ENCODE measurements at places on chromosomes 4 and X.

DNA sequence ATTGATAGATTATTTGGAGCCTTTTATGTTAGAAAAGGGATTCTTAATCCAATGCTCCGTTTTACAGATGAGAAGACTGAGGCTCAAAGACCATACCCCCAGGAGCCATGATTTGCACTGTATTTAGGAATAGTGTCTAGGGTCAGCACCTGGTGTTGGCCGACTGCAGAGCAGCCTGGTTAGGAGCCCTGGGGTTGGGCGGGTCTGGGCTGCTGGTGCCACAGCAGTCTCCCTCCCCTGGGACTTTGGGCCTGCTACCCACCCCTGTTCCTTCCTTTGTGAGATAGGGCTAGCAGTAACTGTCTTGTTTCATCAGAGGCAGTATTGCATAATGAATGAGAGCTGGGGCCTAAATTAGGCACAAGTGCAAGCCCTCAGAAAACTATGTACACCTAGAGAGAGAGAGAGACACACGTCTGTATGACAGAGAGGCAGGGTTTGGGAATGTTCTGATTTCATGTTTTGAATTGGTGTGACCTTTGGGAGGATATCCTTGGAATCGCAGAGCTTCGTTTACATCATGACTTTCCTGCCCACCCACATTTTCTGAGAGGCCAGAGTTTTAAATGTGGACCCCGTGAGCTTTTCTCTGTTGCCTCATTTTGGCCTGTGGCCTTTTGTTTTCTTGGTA lies 111.7 kb downstream of the PTTG2 start:
- DNase-seq = no peak

DNA sequence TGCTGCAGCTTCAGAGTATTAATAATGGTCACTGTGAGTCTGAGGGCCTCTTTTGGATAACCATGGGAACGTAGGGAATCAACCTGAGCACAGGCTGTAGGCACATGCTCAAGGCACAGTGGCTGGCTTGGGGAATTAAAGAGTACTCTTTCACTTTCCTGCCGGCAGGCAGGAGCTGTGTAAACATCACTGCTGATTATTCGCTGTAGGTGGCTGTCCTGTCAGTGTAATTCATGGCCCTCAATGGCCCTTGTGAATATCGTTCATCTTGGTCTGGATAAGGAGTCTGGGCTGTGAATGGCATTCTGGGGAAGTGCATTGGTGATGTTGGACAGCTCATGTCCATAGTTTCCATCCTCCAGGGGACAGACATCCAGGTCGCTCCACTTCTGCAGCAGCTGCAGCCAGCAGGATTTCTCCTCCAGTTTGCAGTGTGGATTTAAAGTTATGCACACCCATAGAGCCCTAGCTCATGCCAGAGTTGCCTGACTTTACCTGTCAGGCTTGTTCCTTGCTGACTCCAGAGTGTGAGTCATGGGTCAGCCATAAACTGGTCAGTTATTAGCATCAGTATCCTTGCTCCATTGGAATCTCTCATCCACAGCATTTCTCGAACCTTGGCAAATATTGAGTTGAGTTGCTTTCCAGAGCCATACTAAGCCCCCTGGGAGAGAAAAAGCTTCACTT lies 43.0 kb downstream of the C4orf33 start:
- DNase-seq = no peak

- no peak for DNase-seq
Observed at GRCh38 chr4:2800691-2801596, 8.1 kb downstream of the SH3BP2 start.

GRCh38 chr4:8385106-8385505 lies 55.4 kb downstream of the ACOX3 start:
- no peak for DNase-seq

DNA sequence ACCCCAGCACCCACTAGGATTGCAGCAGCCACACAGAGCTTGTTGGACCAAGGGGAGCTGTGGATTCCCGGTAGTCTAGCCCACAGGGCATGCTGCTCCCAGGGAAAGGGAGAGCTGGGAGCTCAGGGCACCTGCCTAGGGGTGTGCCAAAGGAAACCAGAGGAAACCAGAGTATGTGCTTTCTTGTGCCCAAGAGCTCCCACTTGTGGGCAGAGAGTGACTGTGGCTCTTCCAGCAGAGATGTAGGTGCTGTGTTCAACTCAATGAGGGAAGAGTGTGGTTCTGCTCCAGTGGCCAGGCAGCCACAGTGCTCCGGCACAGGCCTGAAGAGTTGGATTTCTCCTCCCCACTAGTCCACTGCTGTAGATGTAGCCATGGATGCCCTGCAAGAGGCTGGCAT lies 1050.0 kb upstream of the INTU start:
- no peak for DNase-seq

DNA sequence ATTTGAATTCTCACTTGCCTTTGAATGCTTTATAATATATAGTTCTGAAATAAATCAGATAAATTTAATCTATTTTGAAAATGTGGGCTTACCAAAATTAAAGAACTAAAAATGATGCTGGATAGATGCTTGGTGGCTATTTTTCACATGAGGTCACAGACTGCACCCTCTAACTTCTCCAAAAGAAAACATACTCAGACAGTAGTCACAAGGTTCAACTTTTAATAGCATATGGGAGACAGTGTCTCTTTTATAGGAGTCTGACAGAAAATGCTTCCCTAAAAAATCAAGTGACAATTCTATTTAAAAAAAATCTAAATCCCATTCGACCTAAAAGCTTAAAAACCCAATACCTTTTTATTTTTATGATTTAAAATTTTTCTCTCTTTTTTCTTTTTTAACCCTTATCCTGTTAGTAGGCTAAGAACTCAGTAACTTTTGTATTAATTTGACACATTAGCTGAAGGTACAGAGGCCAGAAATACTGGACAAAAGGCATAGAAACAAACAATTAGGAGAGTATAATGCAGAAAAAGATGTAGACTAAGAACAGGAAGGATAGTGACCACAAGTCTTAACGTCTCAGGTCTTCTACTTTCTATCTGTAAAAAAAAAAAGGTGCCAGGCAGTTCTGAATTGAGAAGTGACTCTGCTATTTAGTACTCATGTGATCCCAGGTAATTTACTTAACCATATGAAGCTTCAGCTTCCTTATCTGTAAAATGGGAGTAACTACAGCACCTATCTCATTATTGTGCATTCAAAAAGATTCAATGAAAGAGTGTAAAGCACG lies 7.6 kb downstream of the TIGD4 start:
- DNase-seq = no peak

- no peak for DNase-seq
Observed at GRCh38 chr4:109195646-109196045, 106.8 kb downstream of the COL25A1 start.

- DNase-seq = no peak
Observed at GRCh38 chr4:143234153-143234552, 49.4 kb downstream of the USP38 start.

GRCh38 chr4:81060587-81061343 lies 30.3 kb downstream of the BMP3 start:
- DNase-seq = no peak

GRCh38 chr4:168737806-168738172 lies 240.9 kb downstream of the PALLD start:
- DNase-seq = no peak

- DNase-seq = no peak
Observed at GRCh38 chr4:8403976-8404375, 36.5 kb downstream of the ACOX3 start.

- no peak for DNase-seq
Observed at GRCh38 chr4:3401436-3402171, 40.2 kb upstream of the HGFAC start.

DNA sequence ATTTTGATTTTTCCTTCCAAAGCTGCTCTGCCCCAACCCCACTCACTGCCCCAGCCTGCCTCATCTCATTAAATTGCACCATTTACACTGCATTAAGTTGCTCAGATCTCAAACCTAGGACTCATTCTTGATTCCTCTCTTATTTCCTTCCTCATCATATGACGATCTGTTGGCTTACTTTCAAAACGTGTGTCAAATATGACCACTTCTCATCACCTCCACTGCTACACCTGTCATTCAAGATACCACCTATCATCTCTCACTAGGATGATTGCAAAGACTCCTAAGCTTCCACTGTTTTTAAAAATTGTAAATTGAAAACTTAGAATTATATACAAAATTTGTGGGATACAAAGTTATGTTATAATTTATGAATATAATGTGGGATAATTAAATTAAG lies 147.1 kb downstream of the DCK start:
- no peak for DNase-seq

DNA sequence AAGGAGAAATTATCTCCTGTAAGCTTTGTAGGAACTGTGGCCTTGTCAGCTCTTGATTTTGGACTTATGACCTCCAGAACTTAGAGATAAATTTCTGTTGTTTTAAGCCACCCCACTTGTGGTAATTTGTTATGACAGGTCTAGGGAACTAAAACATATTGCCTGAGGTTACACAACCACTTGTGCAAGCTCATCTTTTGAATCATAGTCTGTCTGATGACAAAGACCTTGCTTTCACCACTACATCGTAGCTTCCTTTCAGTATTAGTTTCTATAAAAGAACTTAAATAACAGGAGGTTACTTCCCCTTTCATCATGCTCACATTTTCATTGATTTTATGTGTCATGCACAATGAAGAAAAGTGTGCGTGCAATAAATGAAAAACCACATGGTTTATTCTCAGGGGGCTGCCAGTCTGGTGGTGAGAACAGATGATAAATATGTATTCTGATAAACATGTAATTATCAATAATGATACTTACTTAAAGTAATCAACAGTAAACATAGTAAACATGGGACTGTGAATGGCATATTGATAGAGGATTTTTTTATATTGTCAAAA lies 690.0 kb upstream of the HS3ST1 start:
- no peak for DNase-seq

DNA sequence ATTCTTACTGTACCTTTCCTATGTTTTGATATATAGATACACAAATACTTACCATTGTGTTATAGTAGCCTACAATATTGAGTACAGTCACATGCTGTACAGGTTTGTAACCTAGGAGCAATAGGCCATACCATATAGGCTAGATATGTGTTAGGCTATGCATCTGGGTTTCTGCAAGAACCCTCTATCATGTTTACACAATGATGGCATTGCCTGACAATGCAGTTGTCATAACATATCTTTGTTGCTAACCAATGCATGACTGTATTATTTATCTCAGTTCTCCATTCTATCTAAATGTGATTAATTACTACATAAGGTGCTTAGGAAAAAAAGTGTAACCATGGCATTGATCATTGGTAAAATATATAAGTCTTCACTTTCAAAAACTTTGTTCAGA lies 10.0 kb upstream of the SPCS3 start:
- no peak for DNase-seq

DNA sequence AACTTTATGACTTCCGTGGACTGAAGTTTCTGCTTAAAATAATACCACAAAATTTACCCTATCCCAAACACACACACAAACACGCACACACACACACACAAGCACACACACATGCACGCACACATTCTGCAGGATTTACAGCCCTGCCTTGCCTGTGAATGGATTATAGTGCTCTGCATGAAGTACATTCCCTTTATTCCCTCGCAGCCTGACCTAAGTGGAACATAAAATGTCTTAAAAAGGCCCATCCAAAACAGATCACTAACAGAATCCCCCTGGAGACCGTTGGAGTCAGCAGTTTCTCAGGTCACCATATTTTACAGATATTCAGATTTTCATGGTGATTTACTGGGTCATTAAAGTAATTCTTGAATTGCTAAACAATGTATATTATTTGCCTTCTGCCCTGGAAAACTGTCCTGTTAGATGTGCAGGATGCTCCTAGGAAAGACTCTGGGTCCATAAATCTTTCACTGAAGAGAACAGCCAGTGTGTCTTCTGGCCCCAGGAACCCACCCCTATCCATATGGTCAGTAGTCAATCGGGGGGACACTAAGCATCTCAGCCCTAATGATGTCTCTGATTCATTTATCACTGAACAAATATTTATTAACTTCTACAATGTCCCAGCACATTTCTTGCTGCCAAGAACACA lies 587.7 kb upstream of the BOD1L1 start:
- DNase-seq = no peak

- DNase-seq = no peak
Observed at GRCh38 chr4:151858356-151858755, 97.5 kb upstream of the GATB start.

GRCh38 chr4:156976147-156976546 lies 4.5 kb upstream of the PDGFC start:
- no peak for DNase-seq

DNA sequence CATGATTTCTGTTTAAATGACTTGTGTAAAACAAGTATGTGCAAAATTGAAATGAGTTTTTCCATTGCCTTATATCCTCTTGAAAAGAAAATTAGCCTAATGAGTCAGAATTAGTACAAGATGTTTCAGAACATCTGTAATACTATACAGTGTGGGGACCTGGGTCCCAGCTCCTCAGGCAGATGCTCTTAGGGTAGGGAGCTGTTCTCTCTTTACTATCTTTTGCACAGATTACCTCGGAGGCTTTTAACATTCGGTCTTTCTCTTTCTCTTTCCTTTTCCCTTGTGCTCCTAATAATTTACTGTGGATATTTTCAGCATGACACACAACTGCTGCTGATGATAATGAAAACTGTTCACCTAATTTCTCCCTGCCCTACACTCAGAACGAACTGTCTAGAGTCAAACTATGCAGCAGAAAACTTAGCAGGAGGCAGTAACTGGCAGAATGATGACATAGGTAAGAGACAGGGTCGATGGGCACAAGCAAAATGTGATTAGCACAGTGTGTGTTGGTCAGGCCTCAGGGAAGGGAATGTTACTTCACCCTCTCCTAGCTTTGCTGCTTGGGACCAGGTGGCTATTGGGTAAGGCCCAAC lies 455.3 kb downstream of the PDHA2 start:
- no peak for DNase-seq

GRCh38 chrX:23901060-23901459 lies 6.7 kb downstream of the APOO start:
- no peak for DNase-seq
